ENCODE measurements at places on chromosomes 13 and 19.

- no peak for DNase-seq
Observed at GRCh38 chr19:49775742-49776370, 9.1 kb downstream of the AP2A1 start.

DNA sequence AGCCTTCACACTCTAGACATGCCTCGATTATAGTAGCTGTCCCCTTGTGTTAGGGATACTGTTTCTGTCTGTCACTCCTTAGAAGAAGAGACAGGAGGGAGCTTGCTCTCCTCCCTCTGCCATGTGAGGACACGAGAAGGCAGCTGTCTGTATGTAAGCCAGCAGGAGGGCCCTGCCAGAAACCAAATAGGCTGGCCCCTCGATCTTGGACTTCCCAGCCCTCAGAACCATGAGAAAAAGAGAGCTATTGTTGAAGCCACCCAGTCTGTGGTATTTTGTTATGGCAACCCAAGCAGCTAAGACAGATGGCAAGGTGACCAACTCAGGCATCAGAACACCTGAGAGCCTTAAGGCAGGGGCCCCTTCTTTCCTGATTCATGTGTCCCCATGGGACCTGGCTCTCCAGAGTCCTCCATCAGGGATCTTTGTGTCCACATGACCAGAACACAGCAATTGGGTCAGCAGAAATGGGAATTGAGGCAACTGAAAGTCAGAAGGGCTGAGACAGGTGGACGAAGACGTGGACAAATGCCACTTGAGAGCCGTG lies 65.6 kb upstream of the NPAS1 start:
- no peak for DNase-seq

DNA sequence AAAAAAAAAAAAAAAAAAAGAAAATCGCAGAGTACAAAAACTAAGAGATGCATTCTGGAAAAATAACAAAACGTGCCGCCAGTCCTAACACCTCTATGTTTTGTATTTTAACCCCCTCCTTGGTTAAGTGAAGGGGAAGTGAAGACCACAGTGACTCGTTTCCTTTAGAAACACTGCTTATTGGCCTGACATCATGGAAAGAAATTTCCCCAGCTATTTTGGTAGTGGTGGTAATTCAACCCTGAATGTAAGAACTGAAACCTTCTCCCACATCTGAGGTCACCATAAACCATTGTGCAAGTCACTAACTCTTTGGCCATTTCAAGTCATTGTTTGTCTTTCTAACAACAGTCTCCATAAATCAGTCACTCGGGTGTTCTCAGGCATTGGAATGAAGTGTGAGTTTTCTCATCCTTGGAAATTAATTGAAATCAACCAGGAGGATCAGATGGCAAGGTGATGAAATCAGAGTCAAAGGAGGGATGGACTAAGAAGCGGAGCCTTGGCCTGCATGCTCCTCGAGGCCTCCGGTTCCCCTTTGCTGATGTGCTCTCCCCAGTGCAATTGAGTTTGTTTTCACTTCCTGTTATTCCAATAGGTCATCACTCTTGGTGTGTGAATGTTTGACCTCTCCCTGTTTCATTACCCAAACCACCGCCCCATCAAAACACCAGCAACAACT lies 443.9 kb downstream of the FGF9 start:
- peak; percentile 72 for DNase-seq

DNA sequence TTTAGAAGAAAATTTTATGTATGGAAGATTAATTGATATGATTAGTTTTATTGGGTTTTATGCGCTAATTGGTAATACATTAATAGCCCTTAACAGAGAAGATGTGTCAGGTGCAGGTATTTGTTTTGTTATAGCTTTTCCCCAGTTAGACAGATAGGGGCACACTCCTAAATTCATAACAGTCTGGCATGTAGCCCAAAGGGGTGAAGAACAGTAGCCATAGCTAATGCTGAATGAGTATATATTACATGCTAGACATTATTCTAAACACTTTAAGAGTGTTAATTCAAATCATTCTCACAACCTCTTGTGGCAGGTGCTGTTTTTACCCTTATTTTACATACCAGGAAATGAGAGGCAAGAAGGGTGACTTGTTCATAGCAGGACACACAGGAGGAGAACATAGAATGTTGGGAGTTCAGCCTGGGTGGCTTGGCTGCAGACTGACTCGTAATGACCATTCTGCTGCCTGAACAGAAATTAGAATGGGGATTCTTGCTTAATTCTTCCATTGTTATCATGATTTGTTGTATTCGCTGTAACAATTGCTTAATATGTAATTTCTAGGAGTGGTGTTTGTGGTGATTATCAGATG lies 20.1 kb downstream of the PCCA start:
- DNase-seq, result no peak

DNA sequence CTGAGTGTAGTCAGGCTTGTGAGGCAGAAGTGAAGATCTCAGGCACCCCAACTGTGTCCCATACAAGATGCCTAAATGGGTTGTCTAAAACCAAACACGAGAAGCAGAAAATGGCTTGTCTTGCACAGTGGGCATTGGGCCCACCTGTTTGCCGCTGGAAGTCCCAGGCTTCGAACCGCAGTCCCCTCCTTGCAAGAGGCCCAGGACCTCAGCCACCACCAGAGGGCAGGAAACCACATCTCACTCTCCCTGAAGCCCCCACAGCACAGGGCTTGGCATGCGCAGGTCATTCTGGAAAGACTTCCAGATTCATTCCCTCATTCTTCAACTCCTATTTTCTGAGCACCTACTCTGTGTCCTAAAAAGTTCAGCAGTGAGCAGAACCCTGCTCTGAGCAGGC lies 973.7 kb downstream of the UQCRFS1 start:
- no peak for DNase-seq

- DNase-seq, result no peak
Observed at GRCh38 chr19:5435642-5436017, 19.6 kb upstream of the ZNRF4 start.

DNA sequence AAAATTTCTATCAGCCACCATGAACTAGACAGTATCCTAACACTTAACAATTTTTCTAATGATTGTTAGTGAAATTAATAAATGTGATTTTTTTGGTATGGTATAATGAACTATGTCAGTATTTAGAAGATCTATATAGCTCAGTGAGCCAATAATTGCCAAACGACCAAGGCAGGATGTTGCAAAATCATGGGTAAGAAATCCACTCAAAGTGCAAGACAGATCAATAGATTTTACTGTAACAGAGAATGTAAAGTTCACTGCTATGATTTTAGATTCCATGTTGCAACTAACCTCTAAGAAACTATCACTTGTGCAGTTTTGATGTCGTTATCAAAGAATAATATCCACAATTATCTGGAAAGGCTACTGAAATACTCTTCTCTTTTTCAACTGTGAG lies 44.0 kb upstream of the MYCBP2 start:
- no peak for DNase-seq

- no peak for DNase-seq
Observed at GRCh38 chr13:91361755-91362271, 14.3 kb downstream of the MIR17HG start.

GRCh38 chr19:2491130-2491801 lies 15.3 kb downstream of the GADD45B start:
- DNase-seq, result no peak

GRCh38 chr19:10892256-10892655 lies 20.9 kb downstream of the CARM1 start:
- DNase-seq, result no peak

- DNase-seq, result no peak
Observed at GRCh38 chr13:21065686-21066085, 4.3 kb upstream of the LATS2 start.

- DNase-seq, result no peak
Observed at GRCh38 chr13:20685092-20685491, 18.4 kb upstream of the IL17D start.

GRCh38 chr13:59691501-59692066 lies 472.1 kb downstream of the DIAPH3 start:
- no peak for DNase-seq

DNA sequence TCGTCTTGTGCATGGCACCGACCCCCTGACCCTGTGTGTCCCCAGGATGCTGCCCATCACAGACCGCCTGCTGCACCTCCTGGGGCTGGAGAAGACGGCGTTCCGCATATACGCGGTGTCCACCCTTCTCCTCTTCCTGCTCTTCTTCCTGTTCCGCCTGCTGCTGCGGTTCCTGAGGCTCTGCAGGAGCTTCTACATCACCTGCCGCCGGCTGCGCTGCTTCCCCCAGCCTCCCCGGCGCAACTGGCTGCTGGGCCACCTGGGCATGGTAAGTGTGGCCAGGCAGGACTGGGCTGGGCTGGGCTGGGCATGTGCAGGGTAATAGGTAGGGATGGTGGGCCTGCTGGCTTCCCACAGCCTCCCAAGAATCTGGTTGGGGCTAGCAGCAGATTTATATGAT lies 17.0 kb downstream of the CYP4F22 start:
- no peak for DNase-seq

- no peak for DNase-seq
Observed at GRCh38 chr13:81671064-81671463, 1330.1 kb upstream of the SPRY2 start.

DNA sequence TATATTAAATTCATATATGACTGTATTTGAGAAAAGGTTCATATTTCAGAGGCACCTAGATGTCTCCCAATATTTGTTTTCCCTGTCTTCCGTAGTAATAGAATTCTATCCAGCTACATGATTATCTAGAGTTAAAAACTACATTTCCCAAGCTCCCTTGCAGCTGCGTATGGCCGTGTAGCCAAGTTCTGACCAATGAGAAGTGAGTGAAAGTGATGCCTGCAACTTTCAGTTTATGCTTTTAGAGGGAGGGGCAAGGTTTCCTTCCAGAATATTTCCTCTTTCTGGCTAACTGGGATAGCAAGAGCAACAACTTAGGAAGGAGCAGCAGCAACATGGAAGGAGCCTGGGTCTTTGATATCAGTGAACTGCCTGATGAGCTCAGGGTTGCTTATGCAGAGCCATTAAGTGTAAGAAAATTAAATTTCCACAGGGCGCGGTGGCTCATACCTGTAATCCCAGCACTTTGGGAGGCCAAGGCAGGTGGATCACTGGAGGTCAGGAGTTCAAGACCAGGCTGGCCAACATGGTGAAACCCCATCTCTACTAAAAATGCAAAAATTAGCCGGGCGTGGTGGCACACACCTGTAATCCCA lies 23.2 kb upstream of the CYP2A13 start:
- DNase-seq, result no peak

DNA sequence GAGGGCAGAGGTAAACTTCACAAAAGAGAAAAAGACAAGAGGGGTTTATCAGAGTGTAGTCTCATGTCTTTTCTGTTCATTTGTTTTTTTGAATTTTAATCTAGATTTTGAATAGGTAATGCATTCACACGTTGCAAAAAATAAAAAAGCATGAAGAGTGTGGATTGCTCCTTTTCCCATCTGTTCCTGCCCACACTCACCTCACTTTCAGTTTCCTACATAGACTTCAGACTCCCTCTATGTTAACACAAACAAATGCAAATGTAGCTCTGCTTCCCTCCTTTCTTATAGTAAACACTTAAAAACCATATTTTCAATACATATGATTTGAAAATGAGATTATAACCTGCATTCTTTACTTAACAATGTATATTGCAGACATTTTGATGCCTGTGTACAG lies 20.3 kb downstream of the TNFSF13B start:
- no peak for DNase-seq

- DNase-seq, result no peak
Observed at GRCh38 chr13:89827552-89827951, 1519.9 kb upstream of the MIR17HG start.

GRCh38 chr19:55621205-55621672 lies 3.1 kb downstream of the ZNF784 start:
- no peak for DNase-seq

DNA sequence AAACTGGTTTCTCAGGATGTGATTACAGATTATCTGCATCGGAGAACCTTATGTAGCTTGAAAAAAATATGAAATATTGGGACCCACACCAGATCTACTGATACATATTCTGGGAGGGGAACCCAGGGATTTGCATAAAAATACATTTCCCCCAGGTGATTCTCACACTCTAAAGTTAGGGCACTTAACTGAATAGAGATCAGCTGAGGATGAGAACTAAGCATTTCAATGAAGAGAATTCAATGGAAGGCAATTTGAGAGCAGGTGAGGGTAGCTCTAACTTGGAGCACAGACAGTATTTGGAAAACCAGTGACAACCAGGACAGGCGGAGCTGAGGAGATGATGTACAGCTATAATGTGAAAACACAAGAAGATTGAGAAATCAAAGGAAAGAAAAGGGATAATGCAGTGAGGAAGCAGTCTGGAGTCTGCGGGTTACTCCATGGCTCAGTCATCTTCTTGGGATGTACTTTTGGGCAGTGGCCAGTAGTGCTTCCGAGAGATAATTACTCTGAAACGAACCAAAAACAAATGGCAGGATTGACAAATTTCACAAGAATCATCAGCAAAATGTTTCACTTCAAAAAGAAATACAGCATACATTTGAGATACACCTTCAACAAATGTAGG lies 6.1 kb upstream of the OXGR1 start:
- no peak for DNase-seq

DNA sequence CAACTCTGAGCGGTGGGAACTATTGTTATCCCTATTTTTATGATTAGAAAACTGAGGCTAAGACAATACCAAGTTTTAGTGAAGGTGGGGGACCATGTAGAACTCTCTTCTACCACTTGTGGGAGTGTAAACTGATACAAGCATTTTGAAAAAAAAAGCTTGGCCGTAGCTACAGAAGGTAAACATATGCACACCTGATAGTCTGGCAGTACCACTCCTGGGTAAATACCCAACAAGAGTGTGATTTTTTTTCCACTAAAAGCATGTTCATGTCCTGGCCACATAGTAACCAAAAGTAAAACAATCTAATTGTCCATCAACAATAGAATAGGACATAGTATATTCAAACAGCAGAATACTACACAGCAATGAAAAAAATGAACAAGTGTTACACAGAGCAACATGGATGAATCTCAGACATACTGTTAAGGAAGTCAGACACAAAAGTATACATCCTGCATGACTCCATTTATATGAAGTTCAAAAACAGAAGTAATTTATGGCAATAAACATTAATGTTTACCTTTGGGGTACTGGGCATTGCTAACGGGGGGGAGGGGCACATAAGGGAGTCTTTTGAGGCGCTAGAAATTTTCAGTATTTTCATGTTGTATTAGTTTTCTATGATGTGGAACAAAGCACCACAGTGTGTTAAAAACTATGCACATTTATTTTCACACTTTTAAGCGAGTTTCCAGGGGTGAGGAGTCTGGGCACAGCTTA lies 6.4 kb upstream of the SPATA13 start:
- no peak for DNase-seq
